ENCODE measurements at places on chromosomes 7 and 10.

DNA sequence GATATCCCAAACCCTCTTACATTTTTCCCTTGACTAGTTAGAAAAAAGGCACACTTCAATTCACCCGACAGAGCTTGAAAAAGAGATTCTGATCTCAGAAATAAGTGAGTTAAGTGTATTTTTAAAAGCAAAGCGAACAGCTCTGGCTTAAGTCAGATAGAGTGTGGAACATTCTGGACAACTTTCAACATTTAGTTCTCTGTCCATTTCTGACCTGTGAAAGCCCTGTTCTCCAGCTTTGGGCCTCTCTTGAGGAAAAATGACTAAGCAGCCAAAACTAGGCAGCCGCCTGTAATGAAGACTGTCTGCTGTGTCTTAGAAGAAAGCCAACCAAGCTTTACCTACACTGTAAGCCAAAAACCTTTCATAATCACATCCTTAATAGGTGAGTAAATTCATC lies 50.5 kb downstream of the CDK6 start:
- DNase-seq, result peak; percentile 87

- no peak for DNase-seq
These were observed 59.9 kb upstream of the EFCAB10 start for GRCh38 chr7:105640956-105641810.

DNA sequence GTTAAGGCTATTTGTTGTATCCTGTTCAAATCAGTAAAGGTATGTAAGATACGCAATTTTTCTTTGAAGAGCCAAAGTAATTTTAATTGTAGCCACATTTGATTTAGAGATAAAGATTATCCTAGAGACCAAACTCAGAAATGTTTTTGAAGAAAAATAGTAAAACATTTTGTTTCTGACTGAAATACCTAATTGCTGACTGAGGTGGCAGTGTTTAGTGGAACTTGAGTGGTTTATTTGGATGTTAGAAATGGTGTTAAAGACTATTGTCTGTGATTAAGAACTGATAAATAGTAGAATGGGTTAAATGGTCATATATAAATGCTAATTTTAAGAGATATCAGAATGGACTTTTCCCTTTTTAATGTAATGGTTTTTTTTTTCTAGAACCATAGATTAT lies 15.3 kb downstream of the EDRF1 start:
- peak; percentile 3 for DNase-seq

DNA sequence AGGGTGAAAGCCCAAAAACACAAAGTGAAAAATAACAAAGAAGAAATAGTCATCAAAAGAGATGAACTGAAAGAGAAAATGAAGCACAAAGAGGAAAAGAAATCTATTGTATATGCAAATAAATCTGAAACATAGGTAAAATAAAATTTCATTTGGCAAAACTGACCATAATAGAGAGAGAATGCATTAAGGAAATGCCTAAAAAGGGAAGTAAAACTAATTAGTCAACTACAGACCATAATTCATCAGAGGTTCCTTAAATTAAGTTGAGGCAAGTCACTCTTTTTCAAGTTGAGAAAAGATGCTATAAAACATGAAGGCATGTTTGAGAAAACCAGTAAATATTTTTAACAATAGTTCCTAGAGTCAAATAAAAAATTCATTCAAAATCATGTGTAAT lies 233.3 kb downstream of the LRRN3 start:
- no peak for DNase-seq
